CD8-positive, alpha-beta memory T cell (primary cell): ENCODE measurements at places on chromosomes 1 and 21.

GRCh38 chr1:169586395-169587255 is at the start of gene F5:
Gene F5, minus strand, starts transcription at chr1:169586481. Its CDS starts 95 bp downstream, at chr1:169586386.
- DNase-seq = peak; percentile 78

GRCh38 chr1:200179126-200179780 is 151.7 kb downstream of the NR5A2 start:
- no peak for DNase-seq

- peak; percentile 76 for DNase-seq
Measured at GRCh38 chr1:110460253-110461220, 9.6 kb downstream of the PROK1 start.

DNA sequence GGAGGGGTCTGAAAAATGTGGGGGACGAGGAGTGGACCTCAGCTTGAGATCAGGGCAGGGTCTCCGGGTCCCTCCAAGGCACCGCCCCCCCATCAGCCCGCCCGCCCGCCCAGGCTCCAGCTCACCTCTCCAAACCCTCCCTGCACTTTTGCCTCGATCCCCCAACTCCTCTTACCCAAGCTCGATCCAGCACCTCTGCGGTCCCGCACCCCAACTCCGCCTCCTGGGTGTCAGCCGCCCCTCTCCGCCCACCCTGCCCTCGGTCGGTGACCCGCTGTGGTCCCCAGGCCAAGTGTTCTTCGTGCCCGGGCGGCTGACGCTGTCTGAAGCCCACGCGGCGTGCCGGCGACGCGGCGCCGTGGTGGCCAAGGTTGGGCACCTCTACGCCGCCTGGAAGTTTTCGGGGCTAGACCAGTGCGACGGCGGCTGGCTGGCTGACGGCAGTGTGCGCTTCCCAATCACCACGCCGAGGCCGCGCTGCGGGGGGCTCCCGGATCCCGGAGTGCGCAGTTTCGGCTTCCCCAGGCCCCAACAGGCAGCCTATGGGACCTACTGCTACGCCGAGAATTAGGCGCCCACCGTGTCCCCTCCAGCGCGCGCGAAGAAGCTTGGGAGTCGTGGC is 5.7 kb downstream of the HAPLN2 start:
- no peak for DNase-seq

DNA sequence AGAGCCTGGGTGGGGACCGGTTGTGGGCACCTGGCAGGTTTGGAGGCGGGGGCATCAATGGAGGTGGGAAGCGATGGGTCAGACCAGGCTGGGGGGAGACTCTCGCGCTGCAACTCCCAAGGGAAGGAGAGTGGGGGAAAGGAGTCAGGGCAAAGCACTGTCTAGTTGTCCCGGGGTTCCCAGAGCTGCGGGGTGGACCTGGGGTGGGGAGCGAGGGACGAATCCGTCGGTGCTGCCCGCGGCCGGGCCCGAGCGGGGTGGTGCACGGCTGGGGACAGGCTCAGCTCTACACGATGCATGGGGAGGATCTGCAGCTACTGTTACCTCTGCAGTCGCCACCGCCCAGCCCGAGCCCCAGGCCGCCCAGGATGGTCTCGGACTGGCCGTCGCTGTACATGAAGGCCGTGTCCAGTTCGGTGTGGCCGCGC is 427 bp downstream of the AKR7A2 start:
- DNase-seq = peak; percentile 48
